ENCODE measurements at places on chromosomes 13 and 19.

DNA sequence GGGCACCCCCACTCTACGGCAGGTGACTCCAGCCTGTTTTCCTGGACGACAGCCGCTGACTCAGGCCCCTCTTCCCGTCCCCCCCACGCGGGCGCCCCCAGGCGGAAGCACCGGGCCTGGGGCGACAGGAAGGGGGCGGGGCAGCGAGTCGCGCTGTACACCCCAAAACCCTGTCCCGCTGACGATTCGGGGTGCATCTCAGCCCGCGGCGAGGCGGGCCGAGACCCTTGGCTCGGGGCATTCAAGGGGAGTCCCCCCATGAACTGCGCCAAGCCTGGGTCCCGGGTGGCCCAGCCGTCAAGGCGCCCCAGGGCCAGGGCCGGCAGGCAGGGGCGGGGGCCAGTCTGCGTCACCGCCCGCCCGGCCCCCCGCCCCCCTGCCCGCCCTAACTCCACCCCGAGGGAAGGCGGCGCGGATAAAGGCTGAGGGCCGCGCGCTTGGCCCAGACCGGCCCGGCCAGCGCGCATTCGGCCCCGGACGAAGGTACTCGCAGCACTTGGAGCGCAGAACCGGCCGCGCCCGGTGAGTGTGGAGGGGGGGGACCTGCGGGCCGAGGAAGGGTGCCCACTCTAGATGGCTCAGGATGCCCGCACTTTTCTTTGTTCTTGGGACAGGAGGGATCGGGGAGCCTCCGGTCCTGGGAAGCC lies at the start of gene MIDN:
TSS of gene MIDN (plus strand) at position 445 of the 647 bp plus-strand sequence. CDS start 1,714 bp downstream, outside the sequence.
- peak; percentile 88 for DNase-seq

DNA sequence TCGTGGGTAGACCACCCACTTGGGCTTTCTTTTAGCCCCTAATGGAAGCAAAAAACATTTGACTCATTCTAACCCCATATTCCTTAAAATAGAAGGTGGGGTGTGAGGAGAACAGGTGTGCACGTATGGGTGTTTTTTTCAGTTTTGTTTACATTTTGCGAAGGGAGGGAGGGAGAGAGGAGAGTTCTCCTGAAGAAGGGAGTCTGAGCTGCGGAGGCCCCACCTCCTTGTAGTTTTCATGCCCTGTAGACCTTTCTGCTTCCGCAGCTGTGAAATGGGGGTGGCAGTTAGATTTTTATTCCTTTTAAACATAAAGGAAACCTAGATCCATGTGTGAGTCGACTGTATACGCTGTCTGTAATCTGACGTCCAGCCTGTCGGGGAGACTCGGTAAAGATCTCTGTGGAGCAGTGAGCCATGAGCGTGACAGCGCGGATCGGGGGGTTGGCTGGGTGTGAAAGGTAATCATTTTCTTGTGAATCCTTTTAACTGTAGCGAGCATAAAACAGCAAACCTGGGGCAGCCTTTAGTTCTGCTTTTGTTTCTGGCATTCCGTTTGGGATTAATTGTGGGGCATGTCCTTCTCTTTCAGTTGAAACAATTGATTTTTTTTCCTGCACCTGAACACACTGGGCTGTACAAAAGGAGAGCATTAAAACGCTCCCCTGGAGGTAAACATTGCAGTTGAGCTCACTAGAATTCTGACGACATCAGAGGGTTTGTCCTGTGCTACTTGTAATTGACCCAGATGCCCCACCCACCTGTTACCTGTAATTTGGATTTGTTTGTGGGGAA lies 2.3 kb downstream of the UPF1 start:
- DNase-seq, result peak; percentile 39

GRCh38 chr19:3983936-3984583 lies 1.2 kb downstream of the EEF2 start:
- DNase-seq, result peak; percentile 70

DNA sequence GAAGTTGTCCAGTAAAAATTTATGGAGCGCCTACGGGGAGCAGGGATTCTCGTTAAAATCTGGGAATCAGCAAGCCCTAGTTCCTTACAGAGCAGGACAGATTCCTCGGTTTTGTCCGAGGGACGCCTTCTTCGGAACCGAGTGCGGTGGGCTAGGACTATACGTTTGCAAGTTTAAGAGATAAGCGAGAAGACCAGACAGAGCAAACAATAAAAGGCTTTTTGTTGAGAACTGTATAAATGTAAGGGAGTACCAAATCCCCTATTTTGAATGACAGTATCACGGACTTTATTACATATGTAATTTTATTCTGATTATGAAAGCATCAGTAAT lies 971 bp upstream of the ANKRD10 start:
- no peak for DNase-seq

Data from epithelial cell of esophagus (primary cell).